CD4-positive, alpha-beta T cell treated with Interleukin-15 for 4 hours (primary cell): ENCODE measurements at places on chromosomes 1 and 21.

DNA sequence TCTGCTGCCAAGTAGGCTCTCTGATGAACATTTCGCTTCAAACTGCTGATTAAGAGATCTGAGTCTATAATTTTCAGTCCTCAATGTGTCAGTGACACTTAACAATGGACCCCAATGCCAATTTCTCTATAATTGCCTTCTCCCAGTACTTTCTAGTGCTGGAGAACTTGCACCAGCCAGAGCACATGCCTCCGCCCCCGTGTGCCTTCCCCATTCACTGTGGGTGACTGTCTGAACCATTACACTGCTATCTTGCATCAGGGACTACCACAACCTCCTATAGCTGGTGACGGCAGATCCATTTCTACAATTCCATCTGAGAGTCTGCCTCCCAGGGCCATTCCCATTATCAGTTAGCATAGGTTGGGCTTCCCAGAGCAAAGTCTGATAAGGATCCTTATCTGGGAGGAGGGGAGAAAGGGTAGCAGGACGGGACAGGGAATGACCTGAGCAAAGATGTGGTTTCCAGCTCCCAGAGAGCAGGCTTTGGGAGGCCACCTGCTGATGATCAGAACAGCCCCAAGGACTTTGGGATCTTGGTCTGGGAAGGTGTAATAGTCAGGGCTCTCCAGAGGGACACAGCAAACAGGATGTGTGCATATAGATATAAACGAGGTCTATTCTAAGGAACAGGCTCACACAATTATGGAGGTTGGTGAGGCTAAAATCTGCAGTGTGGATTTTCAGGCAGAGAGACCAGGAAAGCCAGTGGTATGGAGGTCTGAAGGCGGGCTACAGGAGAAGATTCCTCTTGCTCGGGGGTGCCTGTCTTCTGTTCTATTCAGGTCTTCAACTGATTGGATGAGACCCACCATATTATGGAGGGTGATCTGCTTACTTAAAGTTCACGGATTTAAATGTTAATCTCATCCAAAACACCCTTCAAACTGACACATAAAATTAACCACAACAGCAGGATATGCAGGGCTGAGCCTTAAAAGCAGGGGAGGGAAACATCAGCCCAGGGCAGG lies 238.2 kb downstream of the PTPRU start:
- DNase-seq, result no peak

DNA sequence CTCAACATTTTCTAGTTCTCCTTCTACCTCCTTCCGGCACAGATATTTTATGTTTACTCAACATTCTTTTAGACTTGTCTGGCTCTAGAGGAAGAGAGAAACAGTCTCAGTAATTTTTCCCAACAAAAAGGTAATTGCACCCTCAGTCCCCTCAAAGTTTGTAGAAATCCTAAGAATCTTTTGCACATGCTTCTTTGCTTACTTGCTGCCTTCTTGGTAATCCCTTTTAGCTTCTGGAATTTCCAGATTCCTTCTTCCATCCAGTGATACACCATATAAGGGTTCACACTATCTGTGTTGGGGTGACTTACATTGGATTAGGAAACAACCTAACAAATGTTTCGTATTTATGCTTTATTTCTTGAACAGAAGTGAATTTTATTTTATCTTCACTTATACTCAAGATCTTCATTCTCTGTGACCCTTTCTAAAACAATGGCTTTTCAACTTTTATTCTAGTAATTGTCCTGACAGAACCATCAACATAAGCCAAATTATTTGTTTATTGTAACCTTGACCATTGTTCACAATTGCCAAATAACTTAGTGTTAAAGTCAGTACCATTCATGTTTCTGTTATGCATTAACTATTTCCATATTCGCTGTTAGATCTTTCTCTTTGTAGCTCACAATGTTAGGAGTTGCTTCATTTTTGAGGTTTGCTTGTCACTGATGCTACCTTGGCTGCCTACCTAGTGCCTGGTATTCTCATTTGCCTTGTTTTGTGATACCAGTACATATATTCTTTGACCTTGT lies 238.1 kb downstream of the HMCN1 start:
- no peak for DNase-seq

GRCh38 chr1:239817801-239818200 lies 273.9 kb upstream of the FMN2 start:
- DNase-seq, result no peak

- no peak for DNase-seq
Measured at GRCh38 chr1:198967566-198967965, 328.7 kb downstream of the PTPRC start.

- no peak for DNase-seq
Measured at GRCh38 chr1:2229911-2230731, 2.0 kb downstream of the SKI start.

DNA sequence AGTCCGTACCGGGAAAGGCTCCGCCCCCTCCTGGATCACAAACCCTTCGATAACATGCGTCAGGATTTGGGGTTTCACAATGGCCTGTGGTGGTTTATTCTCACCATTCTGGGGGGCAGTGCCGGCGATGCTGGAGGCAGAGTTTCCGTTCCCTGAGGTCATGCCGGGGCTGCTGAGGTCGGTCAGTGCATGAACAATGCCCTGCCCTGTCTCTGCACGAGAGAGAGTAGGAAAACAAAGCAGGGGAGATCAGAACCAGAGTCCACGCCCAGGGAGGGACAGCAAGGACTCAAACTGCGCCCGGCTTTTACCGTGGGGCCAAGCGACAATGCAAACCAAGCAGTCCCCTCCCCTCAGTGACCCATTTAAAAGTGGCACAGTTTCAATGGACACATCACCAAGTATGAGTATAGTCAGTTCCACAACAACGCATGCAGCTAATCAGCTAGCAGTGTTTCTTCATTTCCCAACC lies 13.2 kb upstream of the A3GALT2 start:
- no peak for DNase-seq

DNA sequence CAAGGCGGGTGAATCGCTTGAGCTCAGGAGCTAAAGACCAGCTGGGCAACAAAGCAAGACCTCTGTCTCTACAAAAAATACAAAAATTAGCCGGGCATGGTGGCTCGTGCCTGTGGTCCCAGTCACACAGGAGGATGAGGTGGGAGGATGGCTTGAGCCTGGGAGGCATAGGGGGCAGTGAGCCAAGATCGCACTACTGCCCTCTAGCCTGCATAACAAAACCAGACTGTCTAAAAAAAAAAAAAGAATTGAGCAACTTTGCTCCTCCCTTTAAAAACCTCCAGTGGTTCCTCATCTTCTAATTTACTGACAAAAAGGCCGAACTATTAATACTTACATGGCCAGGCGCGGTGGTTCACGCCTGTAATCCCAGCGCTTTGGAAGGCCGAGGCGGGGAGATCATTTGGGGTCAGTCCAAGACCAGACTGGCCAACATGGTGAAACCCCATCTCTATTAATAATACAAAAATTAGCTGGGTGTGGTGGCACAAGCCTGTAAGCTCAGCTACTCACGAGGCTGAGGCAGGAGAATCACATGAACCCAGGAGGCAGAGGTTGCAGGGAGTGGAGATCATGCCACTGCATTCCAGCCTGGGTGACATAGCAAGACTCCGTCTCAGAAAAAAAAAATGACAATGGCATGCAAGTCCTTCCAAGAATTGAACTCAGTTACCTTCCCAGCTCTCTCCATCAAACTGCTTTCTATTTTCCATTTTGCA lies 4.4 kb downstream of the ACBD3 start:
- DNase-seq, result no peak
